Kidney epithelial cell (primary cell): ENCODE measurements at places on chromosomes 1 and 21.

GRCh38 chr1:179146476-179146875 lies 64.6 kb downstream of the TOR3A start:
- no peak for DNase-seq

GRCh38 chr1:2882966-2883696 lies 81.6 kb upstream of the TTC34 start:
- no peak for DNase-seq

DNA sequence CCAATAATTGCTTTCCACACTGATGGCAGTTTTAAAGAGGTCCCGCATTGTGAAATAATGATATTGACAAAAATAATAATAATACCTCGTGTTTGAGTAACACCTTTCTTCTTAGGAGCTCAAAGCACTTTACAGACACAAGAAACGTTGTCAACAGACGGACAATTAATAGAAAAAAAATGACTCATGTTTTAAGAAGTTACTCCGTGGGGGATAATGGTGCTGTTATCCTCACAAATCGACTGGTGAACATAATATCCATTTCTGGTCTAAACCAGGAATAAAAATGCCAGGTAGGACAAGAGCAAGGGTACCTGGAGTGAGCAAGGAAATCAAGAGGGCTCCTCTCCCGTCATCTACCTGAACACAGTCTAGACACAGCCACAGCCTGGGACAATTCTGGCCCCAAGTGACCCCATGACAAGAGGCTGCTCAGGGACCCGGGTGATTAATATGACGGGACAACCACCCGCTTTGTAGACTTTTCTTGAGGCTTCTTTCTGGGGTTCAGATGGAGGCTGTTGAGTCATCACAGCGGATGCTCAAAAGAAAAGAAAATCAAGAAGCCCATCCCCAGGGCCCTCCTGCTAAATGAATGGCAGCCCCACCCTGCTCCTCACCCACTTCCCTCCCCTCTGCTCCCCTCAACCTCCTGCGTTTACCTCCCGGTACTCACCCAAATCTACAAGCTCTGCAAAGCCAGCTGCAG lies 146.2 kb upstream of the IRF2BP2 start:
- DNase-seq: no peak

DNA sequence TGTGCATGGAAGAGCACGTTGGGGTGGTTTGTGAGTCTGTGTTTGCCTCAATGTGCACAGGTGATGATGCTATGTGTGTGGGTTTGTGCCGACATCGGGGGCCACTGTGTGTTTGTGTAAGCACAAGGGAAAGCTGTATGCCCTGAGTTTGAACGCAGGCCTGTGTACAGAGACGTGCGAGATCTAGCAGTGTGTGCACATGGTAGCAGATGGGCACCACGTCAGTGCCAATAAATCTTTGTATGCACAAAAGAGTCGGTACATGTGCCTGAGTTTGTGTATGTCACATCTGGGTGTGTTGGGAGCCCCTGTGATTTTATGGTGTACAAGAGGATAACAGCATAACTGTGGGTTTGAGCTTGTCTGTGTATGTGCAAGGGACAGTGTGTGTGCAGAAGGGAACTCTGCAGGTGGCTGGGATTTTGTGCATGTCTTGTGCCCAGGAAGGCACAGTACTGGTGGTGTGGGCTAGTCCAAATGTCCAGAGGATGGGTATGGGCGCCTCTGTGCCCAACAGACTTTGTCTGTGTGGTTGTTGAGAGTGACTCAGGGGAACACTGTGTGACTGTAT lies 32.0 kb upstream of the WASF2 start:
- DNase-seq: no peak

DNA sequence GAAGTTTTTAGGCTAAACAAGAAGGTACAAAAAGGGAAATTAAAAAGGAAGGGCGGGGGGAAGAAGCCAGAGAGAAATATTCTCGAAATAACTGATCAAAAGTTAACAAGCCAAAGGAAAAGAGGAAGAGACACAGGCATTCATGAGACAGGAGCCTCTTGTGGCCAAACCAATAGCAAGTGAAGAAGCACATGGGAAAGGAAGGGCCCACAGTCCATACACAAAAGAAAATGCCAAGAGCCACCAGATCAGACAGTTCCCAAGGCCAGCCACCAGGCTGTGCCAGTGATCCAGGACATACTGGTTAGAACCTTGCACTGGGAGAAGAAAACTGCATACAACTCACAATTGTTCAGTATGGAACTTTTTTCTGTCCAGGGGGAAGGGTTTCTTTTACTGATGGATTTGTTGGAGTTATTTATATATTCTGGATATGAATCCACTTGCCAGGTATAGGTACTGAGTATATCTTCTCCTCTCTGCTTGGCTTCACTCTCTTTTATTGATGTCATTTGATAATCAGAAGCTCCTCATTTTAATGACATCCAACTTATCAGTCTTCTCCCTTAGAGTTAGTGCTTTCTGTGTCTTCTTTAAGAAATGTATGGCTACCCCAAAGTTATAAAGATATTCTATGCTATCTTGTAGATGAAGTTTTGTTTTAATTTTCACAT lies 76.8 kb downstream of the CD46 start:
- no peak for DNase-seq

- DNase-seq: no peak
Measured at GRCh38 chr1:66214901-66215300, 319.1 kb upstream of the SGIP1 start.

- DNase-seq: no peak
Measured at GRCh38 chr1:210021145-210021860, 83.3 kb downstream of the SYT14 start.

GRCh38 chr1:4033713-4034112 lies 133.6 kb upstream of the C1orf174 start:
- DNase-seq: no peak

DNA sequence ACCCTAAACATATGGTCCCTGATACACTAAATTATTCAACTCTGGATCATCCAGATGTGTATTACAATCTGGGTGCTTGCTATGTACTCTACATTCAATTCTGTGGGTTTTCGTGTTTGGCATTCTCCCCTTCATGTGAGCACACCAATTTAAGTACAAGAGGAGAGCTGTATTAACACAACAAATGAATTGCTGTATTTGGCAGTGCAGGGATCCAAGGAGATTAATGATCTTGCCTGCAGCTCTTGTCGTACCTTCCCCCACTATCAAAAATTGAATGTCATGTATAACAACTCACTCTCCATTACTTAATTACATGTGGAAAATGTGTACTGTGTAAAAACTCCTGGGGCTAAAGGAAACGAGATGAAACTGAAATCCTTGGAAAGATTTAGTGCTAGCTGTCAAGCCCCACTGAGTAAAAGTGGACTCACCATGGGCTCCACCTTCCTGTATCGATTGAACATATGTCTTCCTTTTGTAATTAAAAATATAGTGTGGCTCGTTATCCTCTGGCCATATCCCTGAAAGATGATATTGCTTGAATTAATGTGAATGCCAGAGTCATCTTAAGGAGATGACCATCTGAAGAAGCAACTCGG lies 172.2 kb upstream of the L1TD1 start:
- DNase-seq: no peak

- DNase-seq: no peak
Measured at GRCh38 chr1:8858888-8859706, 19.4 kb downstream of the ENO1 start.

DNA sequence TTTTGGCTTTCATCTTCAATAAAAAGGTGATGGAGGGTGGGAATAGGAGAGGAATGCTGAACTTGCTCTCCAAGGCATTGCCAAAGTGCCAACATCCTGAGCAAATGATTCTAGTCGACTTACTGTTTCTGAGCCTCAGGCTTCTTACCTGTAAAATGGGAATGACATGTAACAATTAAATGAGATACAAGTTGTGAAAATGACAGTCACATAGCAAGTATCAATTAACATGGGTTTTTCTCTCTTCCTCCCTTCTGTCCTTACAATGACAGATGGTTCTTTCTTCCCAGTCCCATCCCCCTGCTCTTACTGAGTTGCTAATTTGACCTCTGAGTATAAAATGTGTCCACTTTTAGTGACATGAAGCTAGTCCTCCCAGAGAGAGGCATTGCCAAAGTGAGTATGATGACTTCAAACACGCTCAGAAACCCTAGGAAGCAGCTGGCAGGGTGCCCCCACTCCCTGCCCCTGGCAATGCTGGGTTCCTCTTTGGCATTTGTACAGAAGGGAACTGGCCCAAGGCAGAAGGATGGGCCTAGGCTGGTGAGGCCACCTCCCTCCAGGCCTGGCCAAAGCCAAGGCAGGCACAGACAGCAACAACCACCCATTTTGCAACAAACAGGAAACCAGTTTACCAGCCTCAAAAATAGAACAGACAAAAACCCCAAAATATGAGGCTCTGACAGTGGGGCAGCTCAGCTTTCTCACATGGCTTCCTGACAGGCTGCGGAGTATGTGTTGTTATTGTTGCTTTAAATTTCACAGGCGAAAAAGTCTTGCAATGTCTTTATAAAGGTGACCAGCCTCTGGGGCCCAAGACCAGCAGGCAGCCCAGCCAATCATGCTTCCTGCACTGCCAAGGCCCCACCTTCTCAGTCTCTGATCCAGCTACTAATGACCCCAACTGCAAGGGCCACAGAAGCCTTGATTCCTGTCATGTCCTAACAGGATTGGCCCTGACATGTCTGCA lies 115.9 kb downstream of the HIVEP3 start:
- no peak for DNase-seq

- no peak for DNase-seq
Measured at GRCh38 chr1:32960819-32961355, 3.7 kb downstream of the RNF19B start.

- no peak for DNase-seq
Measured at GRCh38 chr21:14686466-14687267, 140.6 kb upstream of the SAMSN1 start.

GRCh38 chr21:40853956-40854688 lies 7.2 kb upstream of the DSCAM start:
- no peak for DNase-seq

DNA sequence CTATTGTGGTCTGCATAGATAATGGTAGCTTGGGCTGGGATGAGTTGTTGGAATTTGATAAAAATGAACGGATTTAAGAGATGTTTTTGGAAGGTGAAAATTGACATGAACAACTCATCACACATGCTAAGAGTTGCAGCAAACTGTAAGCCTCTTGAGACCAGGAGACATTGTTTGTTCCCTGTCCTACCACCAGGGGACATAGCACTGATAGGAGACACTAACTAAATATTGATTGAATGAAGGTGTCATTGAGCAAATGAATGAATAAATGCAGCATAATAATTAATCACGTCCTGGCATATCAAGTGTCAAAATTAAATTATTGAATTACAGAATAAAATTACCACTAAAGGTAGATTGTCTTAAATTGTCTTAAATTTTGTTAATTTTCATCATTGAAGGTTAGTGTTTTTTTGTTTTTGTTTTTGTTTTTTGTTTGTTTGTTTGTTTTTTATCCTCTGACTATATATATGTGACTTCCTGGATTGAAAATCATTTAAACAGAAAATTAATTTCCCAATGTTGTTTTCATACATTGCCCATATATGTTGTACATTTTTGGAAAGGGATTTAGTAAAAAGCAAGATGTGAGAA lies 285.3 kb upstream of the C1orf105 start:
- DNase-seq: no peak

DNA sequence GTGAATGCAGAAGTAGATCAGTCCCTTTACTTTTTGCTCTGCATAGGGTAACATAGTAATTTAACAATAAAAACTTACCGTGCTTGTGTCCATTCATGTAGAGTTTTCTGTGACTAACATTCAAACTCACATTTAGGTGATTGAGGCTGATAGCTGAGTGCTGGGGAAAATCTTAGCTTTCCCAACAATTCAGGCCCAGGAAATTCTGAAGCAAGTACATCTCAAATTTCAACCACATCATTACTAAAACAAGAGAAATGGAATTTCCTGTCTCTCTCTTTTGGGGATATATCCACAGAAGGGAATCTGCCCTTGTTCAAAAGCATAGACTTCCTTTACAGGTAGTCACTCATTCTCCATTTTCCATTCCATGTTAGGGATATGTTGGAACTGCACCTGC lies 33.1 kb upstream of the C1orf146 start:
- DNase-seq: peak; percentile 45

DNA sequence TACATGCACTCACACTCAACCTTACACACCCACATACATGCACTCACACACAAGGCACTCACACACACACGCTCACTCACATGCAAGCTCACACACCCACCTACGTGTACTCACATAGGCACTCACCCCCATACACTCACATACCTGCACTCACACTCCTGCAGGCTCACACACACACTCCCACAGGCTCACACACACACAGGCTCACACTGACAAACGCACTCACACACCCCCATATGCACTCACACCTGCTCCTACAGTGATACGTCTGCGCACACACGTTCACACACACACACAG lies 19.1 kb upstream of the TMEM52 start:
- DNase-seq: no peak

GRCh38 chr1:222257027-222257426 lies 290.9 kb downstream of the HHIPL2 start:
- DNase-seq: no peak

DNA sequence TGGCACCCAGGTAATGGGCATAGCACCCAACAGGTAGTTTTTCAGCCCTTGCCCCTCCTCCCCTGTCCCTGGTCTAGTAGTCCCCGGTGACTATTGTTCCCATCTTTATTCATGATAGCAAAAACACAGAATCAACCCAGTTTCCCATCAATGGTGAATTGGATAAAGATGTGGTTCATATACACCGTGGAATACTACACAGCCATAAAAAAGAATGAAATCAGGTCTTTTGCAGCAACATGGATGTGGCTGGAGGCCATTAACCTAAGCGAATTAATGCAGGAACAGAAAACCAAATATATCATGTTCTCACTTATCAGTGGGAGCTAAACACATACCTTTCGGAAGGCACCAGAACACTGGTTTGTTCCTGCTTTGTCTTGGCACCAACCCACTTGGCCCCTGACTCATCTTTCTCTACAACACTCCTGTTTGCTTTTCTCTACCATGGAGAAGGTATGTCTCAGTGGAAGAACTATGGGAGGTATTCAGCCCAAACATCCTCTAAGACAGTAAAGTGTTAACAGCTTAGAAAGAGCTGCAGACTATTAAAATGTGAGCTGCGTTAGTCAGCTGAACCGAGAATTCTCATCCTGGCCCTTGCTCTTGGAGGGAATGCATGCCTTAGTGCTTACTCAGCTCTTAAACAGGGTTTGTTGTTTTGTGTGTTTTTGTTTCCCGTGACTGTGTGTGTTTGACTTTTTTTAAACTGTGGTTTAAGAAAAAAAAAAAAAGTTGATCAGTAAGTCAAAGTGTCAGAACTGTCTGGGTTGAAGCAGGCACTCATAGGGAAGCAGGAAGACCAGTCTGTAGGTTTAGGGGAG lies 203.0 kb downstream of the TOMM20 start:
- DNase-seq: peak; percentile 100

GRCh38 chr21:32333953-32334673 lies 35.5 kb downstream of the MRAP start:
- DNase-seq: no peak

GRCh38 chr1:85085417-85085816 lies 37.1 kb upstream of the MCOLN3 start:
- no peak for DNase-seq

- no peak for DNase-seq
Measured at GRCh38 chr1:246629030-246629429, 62.8 kb downstream of the CNST start.

DNA sequence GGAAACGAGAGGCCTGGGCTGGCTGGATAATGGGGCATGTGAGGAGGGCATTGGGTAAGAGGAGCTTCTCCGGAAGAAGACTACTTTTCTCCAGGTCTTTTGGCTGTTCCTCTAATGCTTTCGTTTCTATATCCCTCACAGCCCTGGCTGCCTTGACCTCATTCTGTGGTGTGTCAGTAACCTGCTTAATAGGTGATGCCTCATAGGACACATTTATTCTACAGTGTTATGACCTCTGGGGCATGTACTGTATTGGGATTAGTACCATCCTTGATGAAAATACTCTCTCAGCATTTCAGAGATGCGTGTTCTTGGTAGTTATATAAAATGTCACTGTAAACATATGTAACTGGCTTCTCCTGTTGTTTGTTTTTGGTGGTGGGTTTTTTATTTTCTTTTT lies 40.1 kb downstream of the PGM1 start:
- no peak for DNase-seq
